ENCODE measurements at places on chromosomes 16 and 17.

DNA sequence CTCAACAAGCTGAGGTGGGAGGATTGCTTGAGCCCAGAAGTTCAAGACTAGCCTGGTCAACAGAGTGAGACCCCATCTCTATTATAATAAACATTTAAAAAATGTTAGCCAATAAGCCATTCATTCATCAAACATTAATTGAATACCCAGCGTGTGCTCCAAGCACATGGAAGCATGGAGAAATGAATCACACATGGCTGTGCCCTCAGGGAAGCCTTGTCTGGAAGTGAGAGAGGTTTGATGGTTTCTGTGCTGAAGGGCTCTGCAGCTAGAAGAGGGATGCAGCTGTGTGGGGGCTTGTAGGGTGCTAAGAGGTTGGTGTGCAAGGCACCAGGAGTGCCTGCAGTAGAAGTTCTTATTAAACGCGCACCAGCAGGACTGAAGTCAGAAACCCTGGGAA lies 11.2 kb downstream of the CYB5D2 start:
- DNase-seq: no peak

DNA sequence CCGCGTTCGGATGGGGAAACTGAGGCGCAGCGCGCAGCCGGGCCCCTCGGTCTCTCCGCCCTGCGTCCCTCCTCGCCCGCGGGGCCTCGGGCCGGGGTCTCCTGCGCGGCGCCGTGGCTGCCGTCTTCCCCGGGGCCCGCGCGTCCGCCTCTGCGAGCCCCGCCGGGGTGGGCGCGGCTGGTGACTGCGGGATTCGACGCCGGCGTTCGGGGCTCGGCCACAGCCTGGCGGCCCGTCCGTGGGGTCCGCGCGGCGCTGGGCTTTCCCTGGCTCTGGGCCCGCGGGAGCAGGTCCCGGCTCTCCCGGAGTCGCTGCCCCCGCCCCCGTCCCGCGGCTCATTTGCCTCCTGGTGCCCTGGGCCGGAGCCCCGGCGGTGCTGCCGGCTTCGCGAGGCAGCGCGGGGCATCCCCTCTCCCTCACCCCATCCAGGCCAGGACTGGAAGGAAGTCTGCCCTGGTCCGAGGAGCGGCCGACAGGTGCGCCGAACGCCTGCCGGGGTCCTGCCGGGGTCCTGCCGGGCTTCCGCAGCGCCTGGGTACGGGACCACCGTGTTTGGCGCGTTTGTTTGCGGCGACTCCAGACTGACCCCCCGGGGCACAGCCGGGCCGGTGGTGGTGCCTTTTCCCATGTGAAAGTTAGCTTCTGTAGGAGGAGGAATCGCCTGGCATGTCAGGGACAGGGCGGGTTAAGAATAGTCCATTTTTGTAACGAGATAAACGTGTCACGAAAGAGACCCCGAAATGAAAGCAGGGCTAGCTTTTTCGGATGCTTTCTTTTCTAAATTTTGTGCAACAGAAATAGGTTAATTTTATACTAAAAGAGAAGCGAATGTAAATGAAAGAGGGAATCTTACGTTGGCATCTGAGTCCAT lies 671 bp downstream of the CHMP6 start:
- DNase-seq: no peak

- peak; percentile 71 for DNase-seq
Observed at GRCh38 chr16:3580251-3580651, 3.0 kb upstream of the NLRC3 start.

- DNase-seq: no peak
Observed at GRCh38 chr17:20026960-20027359, 17.8 kb downstream of the SPECC1 start.

- no peak for DNase-seq
Observed at GRCh38 chr16:63774302-63774701, 1347.6 kb downstream of the CDH11 start.

DNA sequence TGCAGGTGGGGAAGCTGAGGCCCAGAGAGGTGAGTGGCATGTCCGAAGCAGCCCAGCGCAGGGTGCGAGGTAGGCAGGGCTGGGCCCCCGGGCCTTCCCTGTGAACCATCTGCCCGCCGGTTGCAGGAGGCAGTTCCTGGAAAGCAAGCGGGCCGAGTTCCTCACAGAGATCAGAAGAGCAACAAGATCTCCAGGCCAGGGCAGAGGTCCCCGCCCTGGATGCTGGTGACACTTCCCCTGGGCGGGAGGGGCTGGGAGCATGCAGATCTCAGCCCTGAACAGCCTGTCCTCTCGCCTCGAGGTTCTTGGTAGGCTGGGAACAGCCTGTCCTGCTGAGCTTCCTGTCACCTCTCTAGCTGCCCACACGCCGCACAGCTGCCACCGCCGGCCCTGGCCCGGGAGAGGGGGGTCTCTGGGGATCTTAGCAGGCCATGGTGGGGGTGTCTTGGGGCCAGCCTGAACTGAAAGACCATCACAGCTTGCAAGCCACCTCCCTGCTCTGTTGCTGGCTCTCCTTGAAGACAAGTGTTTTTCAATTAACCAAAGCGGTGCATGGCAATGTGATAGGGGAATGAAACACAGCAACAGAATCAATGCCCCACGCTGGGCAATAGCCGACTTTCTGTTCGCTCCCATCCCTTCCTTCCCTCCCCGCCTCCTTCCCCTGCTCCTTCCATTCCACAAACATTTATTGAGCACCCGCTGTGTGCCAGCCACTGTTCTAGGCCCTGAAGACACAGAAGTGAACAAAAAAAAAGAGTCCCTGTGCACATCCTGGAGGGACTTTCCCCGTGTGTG lies 31.7 kb downstream of the SOCS1 start:
- DNase-seq: peak; percentile 95

Measured in GF-D8 (cell line).